ENCODE measurements at places on chromosomes 3 and 15.

DNA sequence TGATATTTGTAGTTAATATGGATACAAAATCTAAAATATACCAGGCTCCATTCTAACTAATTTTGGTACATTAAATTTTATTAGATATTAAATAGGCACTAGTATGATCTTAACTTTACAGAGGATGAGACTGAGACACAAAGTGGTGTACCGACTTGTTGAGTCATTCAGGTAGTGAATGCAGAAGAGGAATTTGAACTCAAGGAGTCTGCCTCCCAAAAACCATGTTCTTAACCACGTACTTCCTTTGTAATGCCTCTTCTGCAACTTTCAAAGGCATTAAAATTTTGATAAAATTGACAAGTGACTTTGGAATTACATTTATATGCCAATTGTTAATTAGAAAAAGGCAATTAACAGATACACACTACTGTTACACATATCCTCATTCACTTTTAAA, 61.8 kb downstream of the ZBBX start:
- DNase-seq: no peak

DNA sequence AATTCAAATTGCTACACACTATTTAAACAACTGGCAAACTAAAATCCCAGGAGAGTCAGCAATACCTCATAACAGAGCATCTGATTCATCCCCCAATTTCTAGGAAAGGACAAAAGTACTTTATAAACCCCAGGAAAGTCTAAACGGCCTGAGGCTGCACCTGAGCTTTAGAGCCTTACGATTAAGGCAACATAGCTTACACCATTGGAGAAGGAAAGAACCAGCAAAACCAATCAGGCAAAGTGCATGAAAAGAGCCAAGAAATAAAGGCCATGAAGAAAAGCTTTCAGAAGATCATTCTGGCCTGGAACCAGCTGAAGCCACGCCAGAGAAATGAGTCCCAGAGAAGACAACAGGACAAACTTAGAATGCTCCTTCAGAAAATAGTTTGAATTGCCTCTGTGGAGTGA, 48.1 kb downstream of the PTPN9 start:
- DNase-seq: no peak

- DNase-seq: no peak
Measured at GRCh38 chr15:93563218-93563617, 474.2 kb upstream of the RGMA start.

DNA sequence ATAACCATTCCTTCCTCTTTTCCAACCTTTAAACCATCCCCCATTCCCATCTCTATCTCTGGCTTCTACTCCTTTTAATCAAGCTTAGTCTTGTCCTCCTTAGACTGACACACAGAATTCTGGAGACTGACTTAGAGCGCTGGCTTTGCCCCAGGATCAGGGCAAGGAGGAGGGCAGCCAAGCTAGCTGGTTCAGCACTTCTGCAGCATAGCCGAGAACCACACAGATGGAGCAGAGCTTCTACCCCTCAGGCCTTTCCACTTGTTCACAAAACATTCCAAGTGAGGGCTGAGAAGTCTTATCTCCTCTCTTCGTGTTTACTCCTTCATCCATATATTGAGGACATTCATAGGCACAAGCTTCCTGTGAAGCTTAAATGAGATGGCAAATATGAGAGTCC, 246.5 kb upstream of the PEX5L start:
- no peak for DNase-seq

- DNase-seq: no peak
Measured at GRCh38 chr3:34851137-34851536, 788.2 kb upstream of the ARPP21 start.

- no peak for DNase-seq
Measured at GRCh38 chr15:86756688-86757087, 677.0 kb downstream of the AGBL1 start.

DNA sequence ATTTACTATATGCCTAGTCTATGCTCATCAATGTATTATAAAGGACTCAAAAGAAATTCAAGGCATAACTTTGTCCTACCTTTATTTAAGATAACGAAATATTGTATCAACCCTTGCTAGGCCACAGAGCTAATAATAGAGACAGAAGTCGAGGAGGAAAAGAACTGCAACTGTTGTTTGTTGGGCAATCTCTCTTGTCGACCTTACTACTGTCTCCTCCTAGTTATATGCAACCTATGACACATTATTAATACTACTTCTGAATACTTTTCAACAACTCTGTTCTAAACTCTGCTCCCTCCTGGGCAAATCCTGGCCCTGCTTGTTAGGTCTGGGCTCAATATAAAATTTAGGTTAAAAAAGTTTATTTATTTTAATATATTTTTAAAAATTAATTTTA, 24.6 kb downstream of the SPPL2A start:
- no peak for DNase-seq
